ENCODE measurements at places on chromosomes 16 and 17.
A peak's percentile ranks its signal among the peaks of the same experiment; 100 is the strongest.

DNA sequence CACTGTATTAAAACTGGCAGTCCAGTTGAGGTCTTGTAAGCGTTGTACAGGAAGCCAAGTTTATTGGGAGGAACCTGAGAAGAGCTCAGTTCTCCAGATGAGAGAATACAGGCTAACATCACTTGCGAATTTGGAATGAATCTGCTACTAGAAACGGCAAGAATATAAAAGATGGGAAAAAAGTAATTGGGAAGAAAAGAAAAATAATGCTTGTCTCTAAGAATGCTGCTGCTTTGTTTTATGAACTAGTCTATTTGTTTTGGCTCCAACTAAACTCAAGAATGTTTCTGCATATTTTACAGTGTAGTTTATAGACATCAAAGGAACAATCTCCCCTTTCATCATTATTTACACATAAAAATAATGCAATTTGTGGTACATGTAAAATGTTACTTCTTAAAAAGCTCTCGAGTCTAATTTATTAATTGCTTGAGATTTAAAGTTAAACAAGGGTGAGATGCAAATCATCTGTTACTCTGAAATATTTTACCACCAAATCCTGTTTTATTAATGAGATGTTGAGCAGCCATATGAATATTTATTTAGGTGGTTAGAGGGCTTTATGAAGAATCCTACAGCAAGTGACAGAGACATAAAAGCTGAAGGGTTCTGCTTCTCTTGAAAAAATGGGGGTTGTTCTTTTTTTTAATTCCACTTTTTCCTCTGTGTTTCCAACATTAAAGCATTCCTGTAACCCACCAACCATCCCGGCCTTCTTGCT lies 162.1 kb upstream of the AXIN2 start:
- no peak for DNase-seq

GRCh38 chr17:69864462-69864861 lies 210.6 kb upstream of the KCNJ16 start:
- no peak for DNase-seq

DNA sequence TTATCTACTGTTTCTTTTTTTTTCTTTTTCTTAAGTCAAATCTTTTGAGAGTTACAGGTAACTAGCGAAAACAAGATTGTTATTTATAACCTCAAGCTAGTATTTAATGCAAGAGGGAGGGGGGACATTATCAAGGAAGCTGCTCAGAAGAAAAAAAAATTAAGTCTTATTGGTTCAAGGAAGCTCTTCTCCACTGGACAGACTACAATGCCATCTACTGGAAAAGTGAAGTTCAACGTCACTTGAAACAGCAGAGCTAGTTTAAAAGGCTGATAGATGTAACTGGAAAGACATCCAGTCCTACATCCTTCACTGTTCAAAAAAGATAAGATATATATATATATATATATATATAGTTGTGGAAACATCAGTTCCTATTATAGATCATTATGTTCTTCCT lies 418.0 kb upstream of the PSMD7 start:
- peak; percentile 49 for DNase-seq

DNA sequence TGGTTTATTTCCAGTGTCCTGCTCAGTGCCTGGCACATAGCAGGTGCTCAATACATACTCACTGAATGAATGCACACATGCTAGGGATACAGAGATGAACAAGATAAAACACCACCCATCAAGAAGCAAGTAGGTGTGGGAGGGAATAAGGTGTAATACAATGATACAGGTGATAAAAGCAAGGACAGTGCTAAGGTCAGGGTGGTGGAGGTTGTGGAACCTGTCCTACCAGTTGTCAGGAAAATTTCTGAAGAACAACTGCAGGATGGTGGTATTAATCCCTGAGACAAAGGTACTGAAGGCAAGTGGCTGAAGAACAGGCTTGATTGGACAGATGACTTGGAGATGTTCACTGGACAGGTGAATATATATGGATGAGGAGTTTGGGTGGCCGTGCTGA lies 1.8 kb downstream of the KNOP1 start:
- DNase-seq: no peak

DNA sequence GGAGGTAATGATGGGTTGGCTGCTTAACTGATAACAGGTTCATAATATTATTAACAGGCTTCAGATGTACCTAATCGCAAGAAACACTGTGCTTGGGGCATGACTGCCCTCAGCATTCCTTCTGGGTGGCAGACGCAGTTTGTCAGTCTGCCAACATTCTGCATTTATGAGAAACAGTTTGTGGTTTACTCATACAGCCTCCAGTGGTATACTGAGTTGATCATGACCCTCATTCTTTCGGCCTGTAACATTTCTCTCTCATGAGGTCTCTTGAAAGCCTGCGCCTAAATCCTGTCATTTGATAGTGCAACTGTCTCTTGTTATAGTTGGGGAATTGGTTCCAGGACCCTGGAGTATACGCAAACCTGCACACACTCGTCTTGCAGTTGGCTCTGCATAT lies 4.9 kb upstream of the RUSF1 start:
- no peak for DNase-seq

- no peak for DNase-seq
Measured at GRCh38 chr16:81973737-81974136, 37.5 kb downstream of the SDR42E1 start.

DNA sequence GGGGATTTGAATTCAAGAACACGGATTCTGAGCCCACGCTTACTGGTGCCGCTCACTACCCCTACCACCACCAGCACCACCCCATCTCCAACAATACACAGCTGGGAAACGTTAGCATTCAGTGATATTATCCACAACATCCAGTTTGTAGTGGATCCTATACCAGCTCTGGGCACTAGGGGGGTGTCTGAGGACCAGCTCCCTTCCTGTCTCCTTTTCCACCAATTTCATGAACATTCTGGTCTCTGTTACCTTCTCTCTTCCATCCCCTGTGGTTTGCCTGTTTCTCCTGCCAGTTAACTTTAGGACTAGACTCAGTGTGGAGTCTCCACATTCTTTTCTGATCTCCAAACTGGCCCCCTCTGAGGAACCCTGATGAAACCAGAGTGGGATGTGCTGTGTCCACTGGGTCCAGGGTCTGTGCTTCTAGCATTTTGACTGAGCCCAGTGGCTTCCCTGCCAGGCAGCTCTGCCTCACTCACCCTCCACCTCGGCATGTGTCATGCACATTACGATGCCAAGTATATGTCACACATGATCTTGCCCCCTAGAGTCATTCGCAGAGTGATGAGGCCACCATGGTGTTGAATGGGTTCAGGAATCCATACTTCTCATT lies 187.0 kb upstream of the CDH13 start:
- no peak for DNase-seq

- no peak for DNase-seq
Measured at GRCh38 chr17:6303664-6304063, 131.3 kb downstream of the AIPL1 start.

DNA sequence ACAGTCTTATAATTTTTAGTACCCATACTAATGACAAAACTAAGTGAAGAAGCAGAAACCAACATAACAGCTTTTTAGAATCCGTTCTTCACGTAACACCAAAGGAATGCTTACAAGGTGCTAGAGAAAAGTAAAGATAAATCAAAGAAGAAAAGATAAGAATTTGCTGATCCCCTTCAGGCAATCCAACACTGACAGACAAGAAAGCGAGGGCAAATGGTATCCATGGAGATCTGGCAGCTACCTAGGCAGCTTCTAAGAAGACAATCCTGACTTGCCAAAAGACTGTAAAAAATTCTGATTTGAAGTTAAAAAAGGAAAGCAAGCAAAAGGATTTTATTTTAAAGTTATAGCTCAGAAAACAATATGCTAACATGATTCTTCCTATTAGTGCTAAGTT lies 14.6 kb downstream of the BBS2 start:
- DNase-seq: no peak

GRCh38 chr17:81712468-81713003 lies 452 bp downstream of the SLC25A10 start:
- DNase-seq: no peak

GRCh38 chr16:87044032-87044382 lies 273.2 kb downstream of the C16orf95 start:
- no peak for DNase-seq

DNA sequence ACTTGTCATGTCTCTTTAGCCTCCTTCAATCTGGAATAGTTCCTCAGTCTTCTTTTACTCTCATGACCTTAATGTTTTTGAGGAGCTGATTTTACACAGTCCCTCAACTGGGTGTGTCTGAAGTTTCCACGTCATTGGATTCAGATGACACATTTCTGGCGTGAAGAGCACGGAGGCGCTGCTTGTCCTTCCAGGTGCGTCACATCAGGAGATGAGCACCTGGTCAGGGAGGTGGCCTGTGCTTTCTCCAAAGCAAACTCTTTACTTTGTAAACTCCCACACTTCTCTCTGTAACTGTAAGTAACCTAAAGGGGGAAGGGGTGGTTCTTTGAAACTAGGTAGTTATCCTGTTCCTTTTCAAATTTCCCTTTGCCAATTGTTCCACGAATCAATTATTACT lies 52.5 kb upstream of the MNT start:
- DNase-seq: no peak

DNA sequence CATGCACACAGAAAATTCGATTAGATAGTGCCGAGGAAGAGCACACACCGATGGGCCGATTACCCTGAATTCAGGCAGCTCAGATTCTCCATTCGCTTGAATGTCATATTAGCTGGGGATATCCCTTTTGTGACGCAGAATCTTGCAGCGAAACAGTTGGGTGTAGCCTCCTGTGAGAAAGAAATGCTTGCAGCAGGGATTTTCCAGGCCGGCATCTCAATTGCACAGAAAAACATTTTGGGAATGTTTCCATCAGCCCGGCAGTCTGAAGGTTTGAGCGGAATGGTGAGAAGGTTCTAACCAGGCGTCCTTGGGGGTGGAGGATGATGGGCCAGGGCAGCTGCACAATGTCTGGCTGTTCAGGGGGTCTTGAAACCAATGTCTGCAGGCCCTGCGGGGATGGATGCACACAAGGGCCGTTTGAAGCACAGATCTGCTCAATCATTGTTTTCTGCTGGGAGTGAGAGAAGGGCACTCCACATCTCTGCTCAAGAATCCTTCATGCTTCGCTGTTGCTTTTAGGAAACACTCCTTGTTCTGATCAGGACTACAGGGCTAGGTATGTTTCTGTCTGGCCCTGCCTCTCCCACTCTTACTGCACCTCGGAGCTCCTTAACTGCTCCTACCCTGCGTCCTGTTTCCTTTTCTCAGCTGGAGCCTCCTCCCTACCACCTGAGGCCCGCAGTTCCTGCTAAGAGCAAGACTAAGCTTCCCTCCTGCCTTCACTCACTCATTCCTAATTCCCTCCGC lies 94.6 kb downstream of the CMIP start:
- DNase-seq: no peak

GRCh38 chr16:79071424-79071823 lies 529.1 kb downstream of the MAF start:
- no peak for DNase-seq

DNA sequence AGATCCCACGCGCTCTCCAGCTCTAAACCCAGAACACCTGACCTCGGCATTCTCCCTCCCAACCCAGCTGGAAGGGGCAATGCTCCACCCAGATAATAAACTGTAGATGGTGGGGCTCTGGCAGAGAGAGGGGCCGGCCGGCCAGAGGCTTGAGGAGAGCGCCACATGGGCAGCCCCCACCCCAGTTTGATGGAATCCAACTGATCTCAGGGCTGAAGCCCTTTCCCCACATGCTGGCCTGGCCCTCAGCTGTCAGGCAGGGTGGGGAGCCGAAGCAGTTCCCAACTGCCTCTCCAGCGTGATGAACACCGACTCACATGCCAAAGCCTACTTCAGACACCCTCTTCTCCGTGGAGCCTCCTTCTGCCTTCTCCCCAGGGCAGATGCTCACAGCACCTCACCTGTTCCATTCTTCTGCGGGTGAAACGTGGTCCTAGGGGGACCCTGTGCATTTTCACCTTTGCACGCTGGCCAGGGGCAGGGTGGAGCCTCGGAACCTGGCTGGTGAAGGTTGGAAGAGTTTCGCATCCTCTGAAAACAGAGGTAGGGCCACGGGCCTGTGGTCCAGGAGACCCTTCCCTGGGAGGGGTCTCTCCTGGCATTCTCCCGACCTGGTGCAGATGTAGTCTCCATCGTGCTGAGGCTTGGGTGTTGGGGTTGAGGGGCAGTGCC lies 65.7 kb upstream of the ZNF469 start:
- no peak for DNase-seq

GRCh38 chr16:89375021-89375420 lies 115.3 kb downstream of the ANKRD11 start:
- no peak for DNase-seq

DNA sequence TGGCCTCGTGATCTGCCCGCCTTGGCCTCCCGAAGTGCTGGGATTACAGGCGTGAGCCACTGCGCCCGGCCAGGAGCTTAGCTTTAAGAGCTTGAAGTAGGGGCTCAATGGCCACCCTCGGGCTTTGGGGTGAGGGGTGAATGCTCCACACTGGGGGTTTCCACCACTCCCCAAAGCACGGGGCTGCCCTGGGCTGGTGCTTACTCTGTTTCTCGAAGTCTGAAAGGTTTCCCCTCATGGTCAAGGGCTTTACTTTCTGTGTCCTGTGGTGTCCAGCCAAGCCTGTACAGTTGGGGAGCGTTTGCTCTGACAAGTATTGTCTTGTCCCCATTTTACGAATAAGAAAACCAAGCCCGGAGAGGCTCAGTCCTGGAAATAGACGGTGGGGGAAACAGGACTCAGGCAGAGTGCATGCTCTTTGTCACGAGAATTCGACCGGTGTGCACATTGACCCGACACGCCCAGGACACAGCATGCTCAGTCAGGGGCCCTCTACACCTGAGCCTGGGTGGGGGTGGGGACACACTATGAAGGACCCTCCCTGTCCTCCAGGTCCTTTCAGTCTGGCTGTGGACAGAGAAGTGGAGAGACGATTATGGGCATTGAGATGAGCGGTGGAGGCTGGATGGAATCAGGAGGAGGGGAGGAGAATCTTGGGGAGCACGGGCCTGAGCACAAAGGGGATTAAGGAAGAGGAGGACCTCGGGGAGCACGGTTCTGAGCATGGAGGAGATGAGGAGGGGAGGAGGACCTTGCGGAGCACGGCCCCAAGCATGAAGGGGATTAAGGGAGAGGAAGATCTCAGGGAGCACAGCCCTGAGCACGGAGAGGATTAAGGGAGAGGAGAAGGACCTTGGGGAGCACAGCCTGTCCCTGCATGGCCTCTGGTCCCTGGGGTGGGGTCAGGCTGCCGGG lies 7.5 kb downstream of the CD7 start:
- no peak for DNase-seq
